ENCODE measurements at places on chromosomes 3 and 15. TPM values are rescaled to one million over a fixed set of nuclear protein-coding genes. Genes with fewer than 3 reads are reported as not detected.
A peak's percentile ranks its signal among the peaks of the same experiment; 100 is the strongest.

GRCh38 chr3:142817897-142818296, 71.0 kb downstream of the PCOLCE2 start:
- no peak for DNase-seq

DNA sequence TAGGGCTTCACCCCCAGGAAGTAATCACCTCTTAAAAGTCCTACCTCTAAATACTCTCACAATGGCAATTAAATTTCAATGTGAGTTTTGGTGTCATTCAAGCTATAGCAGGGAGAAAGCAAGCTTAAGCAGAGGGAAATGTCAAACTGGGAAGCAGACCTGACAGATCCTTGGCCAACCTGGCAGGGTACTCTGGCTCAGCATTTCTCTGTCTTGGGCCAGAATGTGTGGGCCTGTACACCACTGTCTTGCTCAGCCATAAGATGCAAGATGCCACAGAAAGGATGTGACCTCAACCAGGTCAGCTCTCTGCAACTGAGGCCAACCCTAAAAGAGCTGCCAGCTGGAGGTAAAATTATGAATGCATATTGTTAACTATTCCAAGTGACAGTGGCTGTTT, 130.6 kb upstream of the CMC1 start:
- DNase-seq: no peak

DNA sequence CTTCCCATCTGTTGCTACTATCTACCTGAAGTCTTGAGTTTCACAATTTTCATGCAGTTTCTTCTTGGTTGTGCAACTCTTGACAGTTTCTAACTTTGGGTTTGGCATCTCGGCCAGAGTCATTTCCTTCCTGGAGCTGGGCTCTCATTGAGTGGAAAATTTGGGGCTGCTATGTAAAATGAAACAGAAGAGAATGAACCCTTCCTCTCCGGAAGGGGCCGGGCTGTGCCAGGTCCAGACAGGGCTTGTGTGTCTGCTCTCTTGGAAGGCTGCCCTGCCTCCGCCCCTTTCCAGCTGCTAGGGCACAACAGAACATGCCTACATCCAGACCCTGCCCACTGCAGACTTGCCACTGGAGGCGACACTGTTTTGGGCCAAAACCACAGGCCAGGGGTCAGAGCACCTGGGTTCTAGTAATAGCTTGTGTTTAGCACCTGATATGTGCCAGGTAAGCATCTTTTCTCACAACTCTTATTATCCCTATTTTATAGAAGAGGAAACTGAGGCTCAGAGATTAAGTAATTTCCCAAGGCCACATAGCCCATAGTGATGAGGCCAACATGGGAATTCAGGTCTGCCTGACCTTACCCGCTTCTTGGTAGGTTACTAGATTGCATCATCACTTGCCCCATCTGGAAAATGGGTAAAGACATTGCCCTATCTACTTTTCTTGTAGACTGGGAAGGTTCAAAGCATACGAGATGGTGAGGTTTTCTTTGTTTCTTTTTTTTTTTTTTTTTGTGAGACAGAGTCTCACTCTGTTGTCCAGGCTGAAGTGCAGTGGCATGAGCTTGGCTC, 25.0 kb downstream of the IRAK2 start:
- no peak for DNase-seq

DNA sequence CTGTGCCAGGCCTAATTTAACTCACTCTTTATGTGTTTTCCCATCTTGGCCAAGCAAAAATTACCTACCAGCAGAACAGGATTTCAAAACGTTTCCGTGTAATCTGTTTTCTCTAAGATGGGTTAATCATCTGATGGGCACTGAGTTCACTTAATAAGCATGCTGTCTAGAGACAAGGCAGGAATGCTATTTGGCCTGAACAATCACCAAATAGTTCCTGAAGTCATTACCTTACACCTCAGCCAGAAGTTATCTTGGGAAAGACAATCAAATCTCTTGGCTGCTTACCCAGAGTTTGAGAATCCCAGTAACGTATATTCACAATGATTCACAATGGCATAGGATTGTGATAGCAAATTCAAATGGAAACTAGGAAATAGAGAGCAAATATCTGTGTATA, 779.1 kb downstream of the CADM2 start:
- no peak for DNase-seq

DNA sequence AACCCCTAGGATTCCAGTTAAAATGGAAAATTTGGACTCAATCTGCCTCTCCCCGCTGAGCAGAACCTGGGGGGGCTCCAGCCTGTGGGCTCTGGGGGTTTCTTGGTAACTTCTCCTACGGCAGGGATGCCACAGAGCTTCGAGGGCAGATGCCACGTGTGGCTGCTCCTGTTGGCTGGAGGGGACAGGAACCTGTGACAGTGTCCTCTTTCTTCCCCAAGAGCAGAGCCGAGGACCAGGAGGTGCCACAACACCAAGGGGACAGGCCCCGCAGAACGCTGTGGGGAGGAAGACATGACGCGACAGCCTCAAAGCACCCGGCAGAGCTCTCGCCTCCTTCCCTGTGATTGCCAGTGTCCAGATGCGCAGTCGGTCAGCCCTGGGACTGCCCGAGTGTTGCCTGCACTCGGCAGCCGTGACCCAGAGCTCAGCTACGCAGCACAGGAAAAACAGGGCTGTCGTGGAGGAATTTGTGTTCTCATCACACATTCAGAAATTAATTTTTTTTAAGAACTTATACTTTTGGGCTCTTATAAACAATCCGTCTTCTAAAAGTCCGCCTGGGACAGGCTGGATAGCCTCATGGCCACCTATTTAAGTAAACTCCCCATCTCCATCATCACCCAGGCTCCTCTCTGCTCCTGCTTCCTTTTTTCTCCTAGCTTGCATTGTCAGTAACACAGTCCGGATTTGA, 131.9 kb upstream of the MEF2A start:
- no peak for DNase-seq

SAMD7 gene
- total RNA-seq: not detected

SLC51A gene
- total RNA-seq: not detected

KY gene
- total RNA-seq: not detected

GHSR gene
- total RNA-seq: not detected

SKOR1 gene
- 2.3 TPM for total RNA-seq

CADM2 gene
- 0.33 TPM for total RNA-seq

TMOD2 gene
- 5.3 TPM for total RNA-seq

DNA sequence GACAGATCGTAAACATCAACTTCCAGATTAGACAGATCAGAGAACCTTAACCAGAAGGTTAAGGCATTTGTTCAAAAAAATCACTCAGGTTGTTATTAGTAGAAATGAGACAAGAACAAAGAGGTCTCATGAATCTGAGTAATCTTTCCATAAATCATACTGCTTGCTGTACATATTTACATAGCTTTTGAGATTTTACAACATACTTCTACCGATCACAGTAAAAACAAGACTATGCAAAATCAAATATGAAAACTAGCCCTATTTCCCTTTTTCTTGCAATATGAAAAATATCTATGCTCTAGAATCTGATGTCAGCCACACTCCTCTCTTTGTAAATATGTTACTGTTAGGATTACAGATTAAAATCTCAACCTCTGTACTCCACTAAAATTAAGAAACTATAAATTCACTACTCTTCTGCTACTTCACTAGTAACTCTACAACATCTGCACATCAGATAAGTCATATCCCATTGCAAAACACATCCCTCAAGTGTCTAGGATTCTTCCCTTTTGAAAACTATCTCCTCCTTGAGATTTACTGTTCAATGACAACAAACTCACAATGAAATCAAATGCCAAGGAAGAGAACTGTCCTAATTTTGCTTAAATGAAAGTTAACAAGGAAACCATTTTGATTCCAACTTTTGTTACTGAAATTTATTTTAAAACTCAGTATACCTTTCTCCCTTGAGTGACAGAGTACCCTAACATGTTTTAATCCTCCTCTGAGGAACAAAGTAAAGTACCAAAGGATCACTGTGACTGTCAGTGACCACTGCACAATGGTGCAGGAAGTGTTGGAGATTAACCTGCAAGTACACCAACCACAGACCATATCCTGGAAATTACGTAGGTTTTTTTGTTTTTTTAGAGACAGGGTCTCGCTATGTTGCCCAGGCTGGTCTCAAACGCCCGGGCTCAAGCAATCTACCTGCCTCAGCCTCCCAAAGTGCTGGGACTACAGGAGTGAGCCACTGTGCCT, 12.8 kb downstream of the DCUN1D1 start:
- no peak for DNase-seq

ZDHHC23 gene
- 2.1 TPM for total RNA-seq

GRCh38 chr3:4036046-4036445, 236.8 kb downstream of the LRRN1 start:
- no peak for DNase-seq

CLSTN2 gene
- not detected for total RNA-seq

FOXB1 gene
- not detected for total RNA-seq

GRCh38 chr3:98556164-98557130, 24.7 kb downstream of the GPR15 start:
- DNase-seq: no peak

TGM4 gene
- total RNA-seq: not detected

ATP2C1 gene
- total RNA-seq: 35.0 TPM

DNA sequence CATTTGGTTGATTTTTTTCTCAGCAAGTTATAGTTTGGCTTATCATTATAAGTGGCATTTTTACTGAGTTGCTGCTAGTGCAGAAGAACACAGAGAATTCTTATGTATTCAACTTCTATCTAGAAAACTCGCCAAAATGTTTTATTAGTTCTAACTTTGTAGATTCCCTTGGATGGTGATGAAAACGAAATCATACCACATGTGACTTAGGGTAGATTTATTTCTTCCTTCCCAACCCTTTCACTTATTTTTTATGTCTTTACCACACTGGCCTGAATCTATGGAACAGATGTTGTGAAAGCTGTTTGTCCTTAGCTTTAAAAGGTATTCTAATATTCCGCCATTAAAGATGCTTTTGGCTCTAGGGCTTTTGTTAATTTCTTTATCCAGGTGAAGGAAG, 503.3 kb upstream of the CFAP20DC start:
- no peak for DNase-seq

ITIH3 gene
- total RNA-seq: not detected

- DNase-seq: peak; percentile 95
These were observed 1.5 kb downstream of the MSL2 start for GRCh38 chr3:136194409-136195257.

Measured in CD8-positive, alpha-beta T cell (primary cell).